ENCODE measurements at places on chromosomes 2 and 18.

DNA sequence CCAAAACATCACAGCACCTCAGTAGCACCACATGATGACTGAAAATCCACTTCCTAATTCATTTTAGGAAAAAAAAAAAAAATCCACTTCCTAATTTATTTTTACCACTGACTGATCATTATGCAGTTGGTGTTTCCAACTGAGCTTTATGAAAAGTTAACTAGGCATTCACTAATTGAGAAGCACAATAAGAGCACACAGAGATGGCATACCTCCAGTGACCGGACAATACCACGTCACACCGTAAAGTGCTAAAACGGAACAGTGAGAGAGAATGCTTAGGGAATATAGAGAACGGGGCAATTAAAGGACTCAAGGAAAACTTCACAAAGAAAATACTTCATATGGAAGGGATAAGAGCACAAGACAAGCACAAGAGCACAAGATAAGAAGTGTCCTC is 212.5 kb downstream of the NBAS start:
- DNase-seq, result no peak

DNA sequence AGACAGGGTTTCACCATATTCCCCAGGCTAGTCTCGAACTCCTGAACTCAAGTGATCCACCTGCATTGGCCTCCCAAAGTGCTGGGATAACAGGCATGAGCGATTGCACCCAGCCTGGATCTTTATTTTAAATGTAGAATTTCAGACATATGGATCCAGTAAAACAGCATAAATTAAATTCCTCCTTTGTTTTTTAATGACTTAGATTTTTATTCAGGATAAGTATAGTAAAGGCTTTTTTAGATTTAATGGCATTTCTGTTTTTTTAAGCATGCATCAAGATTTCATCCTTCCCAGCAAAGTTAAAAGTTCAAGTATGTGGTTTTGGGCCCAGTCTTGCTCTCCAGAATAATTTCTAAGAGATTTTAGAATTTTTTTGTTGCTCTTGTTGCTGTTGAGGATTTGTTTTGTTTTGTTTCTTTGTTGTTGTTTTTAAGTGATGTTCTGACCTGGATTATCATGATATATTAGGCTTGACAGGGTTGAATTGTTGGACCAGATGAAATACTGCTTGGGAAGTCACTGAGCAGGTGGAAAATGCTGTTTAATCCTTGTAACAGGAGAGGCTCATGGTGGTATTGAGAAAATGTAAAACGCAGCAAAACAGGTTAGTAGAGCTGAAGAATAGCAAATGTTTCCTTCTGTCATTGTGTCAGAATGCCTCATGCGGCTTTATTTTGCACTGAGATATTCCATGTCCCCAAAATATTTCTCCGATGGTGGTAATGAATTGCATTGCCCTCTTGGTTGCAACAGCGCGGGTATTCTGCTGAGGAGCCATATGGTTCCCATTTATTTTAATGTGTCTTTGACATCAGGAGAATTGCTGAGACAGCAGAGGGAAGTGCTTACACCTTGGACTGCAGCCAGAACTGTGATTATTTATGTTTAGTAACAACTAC is 147.9 kb downstream of the GALNT3 start:
- DNase-seq, result peak; percentile 35

DNA sequence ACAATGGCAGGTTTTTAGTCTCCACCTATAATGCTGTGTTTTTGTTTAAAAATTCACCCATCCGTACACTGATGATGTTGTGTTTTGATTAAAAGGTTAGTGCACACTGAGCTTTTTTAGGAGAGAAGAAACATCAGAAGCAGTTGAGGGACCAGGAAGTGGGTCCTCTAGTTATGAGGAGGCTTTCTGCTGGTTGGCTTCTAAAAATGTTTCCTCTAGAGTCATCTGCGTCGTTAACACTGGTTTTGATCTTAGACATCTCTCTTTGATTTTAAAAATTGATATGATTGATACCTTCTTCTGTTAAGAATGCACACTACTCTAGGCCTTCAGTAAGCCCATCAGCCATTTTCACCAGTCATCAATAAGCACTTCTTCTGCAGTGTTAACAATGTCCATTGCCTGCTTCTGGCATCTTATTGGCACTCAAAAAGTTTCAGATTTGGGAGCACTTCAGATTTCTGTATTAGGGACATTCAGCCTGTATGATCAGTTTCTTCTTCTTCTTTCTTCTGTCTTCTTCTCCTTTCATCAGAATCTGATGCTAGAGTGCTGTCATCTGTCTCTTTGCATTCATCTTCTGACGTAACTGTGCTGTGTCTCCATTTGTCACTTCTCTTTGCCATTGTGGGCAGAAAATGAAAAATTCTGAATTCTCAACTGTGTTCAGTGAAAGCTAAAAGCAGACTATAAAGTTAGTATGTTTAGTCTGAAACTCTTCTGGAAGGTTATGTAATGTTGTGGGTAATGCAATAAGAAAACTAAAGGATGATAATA is 56.3 kb downstream of the PHLPP1 start:
- DNase-seq, result no peak

DNA sequence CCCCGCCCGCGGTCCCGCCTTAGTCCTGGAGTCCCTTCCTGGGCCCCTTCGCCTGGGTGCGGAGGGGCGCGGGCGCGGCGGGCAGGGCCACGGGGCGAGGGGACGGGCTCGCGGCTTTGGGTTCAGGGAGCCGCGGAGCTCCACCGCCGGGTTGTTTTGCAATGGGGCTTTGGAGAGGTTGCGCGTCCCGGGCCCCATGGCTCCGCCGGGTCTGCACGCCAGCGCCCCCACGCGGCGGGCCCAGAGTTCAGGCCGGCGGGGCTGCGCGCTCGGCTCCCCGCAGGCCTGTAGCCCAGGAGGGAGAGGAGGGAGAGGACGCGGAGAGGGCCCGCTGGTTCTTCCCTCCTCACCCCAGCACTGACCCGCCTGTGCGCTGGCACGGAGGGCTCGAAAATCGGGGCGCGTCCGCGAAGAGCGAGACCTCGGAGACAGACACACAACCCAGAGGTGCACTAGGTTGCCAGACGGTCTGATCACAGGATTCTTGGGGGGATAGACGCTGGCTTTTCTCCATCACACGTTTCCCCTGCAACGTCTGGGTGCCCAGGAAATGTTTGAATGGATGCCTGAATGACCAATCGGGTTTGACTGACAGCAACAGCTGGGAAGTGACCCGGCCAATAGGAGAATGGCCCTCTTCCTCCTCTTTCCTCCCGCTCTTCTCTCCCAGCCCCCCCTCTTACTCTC is 4.9 kb upstream of the SIX2 start:
- peak; percentile 75 for DNase-seq

DNA sequence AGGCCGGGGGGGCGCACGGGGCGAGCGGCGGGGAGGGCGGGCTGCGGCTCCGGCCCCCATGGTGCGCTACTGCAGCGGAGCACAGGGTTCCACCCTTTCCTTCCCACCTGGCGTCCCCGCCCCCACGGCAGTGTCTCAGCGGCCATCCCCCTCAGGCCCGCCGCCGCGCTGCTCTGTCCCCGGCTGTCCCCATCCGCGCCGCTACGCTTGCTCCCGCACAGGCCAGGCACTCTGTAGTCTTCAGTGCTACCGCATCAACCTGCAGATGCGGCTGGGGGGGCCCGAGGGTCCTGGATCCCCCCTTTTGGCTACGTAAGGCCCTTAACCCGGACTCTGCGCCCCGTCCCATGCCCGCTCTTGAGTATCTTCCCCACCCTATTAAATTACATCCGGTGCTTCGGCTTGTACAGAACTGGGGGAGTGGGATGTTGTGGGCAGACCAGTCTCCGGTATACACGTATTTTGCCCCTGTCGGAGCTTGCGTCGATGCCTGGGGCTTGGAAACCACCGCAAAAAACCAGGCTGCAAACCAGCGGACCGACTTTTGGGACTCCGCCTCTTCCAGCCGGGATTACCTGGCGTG is 598 bp upstream of the WBP1 start:
- peak; percentile 73 for DNase-seq

- DNase-seq, result no peak
These were observed 35.1 kb downstream of the ITGB1BP1 start for GRCh38 chr2:9388199-9388681.

DNA sequence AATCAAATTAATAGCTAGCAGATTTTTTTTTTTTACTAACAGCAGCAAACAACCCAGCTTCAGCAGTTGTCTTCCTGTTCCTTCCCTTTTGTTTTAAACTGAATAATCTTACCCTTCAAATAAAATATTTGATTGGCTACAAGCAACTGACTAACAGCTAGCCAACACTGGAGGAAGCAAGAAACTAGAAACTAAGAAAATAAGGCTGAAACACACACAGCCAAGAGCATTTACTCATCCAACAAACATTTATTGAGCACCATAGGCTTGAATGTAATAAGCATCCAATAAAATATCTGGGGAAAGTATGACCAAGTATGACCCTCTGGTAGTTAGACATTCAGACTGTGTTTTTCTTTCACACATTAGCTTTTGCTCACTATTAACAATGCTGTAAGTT is 189.2 kb downstream of the CD226 start:
- DNase-seq, result no peak

Measured in hindlimb muscle (tissue), 1 donor.